ENCODE measurements at places on chromosomes 4 and X. TPM values are rescaled to one million over a fixed set of nuclear protein-coding genes. Genes with fewer than 3 reads are reported as not detected.

Gene CPE
- 101 TPM for total RNA-seq

Gene FAM133A
- 0.20 TPM for total RNA-seq

Gene PRDM5
- total RNA-seq, result 8.2 TPM

Gene PTPN13
- 48.9 TPM for total RNA-seq

Gene DCAF12L1
- total RNA-seq, result not detected

Gene FHIP1A
- 0.07 TPM for total RNA-seq

Gene DGAT2L6
- total RNA-seq, result not detected

Gene CHIC1
- total RNA-seq, result 8.1 TPM

Gene VEGFC
- 60.5 TPM for total RNA-seq
